ENCODE measurements at places on chromosomes 7 and 10.

- DNase-seq, result no peak
Measured at GRCh38 chr7:34038816-34039470, 133.6 kb downstream of the BMPER start.

DNA sequence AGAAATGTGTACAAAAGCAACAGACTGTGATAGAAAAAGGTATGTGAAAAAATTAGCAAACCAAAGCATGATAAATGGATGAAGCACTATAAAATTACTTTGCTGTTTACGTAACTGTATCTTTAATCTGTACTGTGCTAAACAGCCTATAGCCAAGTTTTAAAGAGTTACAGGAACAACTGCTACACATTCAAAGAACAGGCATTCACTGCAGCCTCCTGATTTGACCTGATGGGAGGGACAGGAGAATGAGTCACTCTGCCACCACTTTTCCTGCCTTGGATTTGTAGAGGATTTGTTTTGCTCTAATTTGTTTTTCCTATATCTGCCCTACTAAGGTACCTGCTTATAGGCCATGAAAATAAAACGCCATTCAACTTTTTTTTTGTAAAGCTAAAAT, 116.1 kb downstream of the FANK1 start:
- DNase-seq, result peak; percentile 79

DNA sequence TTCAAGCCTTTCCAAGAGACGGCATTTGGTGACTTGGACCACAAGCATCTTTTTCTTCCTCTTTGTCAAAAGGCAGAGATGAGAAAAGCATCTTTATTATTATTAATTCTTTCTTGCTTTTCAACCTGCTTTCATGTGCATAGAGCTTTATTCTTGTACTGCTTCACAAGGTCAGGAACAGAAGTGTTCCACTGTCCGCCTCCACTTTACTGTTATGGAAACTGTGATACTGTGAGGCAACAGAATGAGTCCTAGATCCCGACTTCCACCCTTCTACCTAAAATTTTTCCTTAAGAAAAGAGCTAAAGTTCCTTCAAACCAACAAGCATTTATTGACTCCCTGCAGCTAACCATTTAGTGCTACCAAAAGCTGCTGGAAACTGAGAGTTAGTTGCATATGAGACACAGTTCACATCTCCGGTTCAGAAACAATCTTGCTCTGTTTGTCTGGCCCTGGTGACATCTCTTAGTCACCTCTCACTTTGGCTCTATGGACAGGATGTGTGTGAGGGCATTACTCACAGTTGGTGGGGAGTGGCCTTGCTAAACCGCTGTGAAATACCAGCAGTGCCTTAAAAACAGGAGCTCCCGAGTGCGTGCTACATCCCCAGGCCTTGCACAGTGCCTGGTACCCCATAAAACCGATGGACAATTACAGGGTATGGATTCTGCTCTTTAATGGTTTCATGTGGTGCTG, 77.1 kb upstream of the TRIL start:
- DNase-seq, result peak; percentile 44

GRCh38 chr7:151218170-151218569, 7.9 kb upstream of the H2BK1 start:
- DNase-seq, result no peak

GRCh38 chr7:4103352-4104091, 578.6 kb upstream of the FOXK1 start:
- no peak for DNase-seq

- no peak for DNase-seq
Measured at GRCh38 chr7:128260069-128260795, 19.2 kb downstream of the LEP start.

Measured in SJCRH30 (cell line).